ENCODE measurements at places on chromosomes 7 and 10. TPM values are rescaled to one million over a fixed set of nuclear protein-coding genes. Genes with fewer than 3 reads are reported as not detected.
A peak's percentile ranks its signal among the peaks of the same experiment; 100 is the strongest.

GRCh38 chr10:103451091-103451813 is 918 bp downstream of the CALHM2 start:
- no peaks in the 10 kb centered on the region for H3K27me3 ChIP-seq
- peaks cover 21% of the 10 kb centered on the region for H3K4me1 ChIP-seq
- H3K36me3 ChIP-seq = no peaks in the 10 kb centered on the region
- peak overlapping the region; percentile 97 for H3K27ac ChIP-seq
- peak overlapping the region; percentile 91 for H3K4me3 ChIP-seq
- DNase-seq = peak; percentile 68

GRCh38 chr10:77545585-77545984 is 92.0 kb downstream of the KCNMA1 start:
- H3K4me3 ChIP-seq = no peak overlapping the region
- no peaks in the 10 kb centered on the region for H3K27me3 ChIP-seq
- no peak overlapping the region for H3K27ac ChIP-seq
- H3K36me3 ChIP-seq = no peaks in the 10 kb centered on the region

DNA sequence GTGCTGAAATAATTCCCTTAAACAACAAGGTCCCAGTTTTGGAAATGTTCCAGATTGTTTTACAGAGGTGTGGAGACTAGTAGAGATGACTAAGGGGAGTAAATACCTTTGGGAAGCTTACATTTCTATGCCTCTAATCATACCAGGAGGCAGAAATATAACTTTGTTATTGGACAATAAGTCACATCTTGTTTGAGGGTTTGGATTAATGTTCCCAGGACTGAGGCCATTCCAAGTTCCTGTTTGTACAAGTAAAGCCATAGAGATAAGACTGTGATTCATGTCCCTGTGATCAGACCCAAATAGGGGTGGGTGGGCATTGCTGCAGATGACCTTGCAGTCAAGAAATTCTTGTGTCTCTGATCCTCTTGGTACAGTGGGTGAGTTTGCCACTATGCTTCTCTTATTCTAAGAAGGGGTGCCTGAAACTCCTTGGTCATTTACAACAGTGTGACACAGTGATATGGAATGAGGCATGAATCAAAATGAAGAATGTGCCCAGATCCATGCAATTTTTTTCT is 508.3 kb downstream of the SORCS3 start:
- H3K27ac ChIP-seq = no peak overlapping the region
- H3K27me3 ChIP-seq = no peaks in the 10 kb centered on the region
- H3K4me1 ChIP-seq = no peaks in the 10 kb centered on the region
- DNase-seq = no peak
- H3K4me3 ChIP-seq = no peak overlapping the region

- no peaks in the 10 kb centered on the region for H3K36me3 ChIP-seq
- H3K4me1 ChIP-seq = no peaks in the 10 kb centered on the region
- H3K4me3 ChIP-seq = no peak overlapping the region
- peaks cover 14% of the 10 kb centered on the region for H3K27me3 ChIP-seq
These were observed 10.3 kb upstream of the PPP2R2D start for GRCh38 chr10:131890276-131891195.

GRCh38 chr7:50664461-50664922 is 99.3 kb upstream of the DDC start:
- H3K27ac ChIP-seq = peak overlapping the region; percentile 67
- H3K4me1 ChIP-seq = no peaks in the 10 kb centered on the region
- no peak for DNase-seq
- no peaks in the 10 kb centered on the region for H3K27me3 ChIP-seq
- no peaks in the 10 kb centered on the region for H3K36me3 ChIP-seq

Gene GCK
- total RNA-seq = not detected

DNA sequence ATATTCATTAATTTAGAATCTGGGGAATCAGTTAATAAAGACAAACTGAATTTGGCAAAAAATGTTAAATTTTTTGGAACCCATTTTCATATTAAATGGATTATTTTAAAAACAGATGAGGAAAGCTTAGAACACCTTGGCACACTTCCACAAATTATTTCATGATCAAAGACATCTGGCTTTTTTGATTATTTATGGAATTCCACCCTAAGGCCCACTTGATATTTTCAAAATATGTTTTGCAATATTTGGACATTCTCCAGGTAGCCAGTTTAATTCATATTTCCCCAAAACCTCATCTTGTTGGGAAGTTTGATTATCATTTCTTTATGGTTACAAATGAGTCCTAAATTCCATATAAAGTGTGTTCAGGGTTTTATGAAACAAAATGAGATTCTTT is 129.9 kb downstream of the DOCK4 start:
- no peaks in the 10 kb centered on the region for H3K36me3 ChIP-seq
- H3K27ac ChIP-seq = no peak overlapping the region
- DNase-seq = no peak

Gene CALCR
- 0.66 TPM for total RNA-seq

DNA sequence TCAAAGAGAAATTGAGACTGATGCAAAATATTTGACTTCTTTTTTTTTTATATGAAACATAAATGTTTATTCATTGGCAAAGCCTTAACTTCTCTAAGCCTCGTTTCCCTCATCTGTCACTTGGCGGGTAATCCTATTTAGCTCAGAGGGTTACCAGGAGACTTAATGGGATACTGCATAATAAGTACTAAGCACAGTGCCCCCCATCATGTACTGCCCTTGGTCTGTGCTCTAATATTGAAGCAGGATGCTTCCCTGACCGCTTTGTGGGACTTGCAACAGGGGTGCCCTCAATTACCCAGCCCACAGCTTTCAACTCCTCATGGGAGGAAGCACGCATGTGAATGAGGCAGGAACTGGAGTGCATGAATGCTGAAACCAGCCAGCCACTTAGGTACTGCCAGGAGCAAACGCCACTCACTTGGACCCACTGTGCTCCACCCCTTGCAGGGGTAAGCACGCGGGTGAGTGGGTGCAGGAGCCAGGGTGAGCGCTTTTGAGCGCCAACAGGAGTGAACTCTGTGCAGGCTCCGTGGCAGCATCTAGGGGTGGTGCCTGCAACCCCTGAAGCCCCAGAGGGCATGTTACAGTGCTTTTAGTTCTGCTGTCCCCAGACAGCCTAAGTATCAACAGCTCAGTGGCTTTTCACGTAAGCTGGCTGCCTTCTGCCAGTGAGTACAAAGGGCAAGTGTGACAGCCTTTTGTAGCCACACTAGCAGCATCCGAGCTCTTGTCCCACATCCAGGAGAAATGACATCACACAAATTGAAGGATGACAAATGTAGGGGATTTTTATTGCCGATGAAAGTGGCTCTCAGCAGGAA is 209.8 kb upstream of the C7orf33 start:
- H3K36me3 ChIP-seq = no peaks in the 10 kb centered on the region
- H3K27ac ChIP-seq = no peak overlapping the region
- no peak overlapping the region for H3K4me3 ChIP-seq

DNA sequence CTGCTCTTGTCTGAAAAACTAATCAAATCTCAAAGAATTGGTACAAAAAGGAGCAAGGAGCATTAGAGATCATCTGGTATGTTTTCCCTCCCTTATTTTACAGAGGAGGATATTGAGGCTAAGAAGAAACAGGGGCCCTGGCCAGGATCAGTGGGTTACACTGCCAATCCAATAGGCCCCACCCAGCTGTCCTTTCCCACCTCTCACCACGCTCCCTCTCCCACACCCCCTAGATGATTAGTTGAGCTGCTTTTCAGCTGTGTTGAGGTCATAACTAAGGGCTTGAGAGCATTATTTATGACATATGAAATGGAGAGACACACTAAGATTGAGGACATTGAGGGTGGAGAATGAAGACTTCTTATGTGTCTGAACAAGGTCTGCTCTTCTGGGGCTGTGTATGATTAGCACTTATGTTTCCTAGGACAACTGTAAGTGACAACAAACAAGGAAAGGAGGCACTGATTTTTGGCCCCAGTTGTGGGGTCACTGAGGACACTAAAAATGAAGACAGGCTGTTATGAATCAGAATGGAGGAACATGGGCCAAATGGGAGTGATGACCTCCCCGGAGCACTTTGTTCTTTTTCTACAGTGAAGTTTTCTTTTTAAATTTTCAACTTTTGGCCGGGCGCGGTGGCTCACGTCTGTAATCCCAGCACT is 26.5 kb downstream of the VWA2 start:
- peaks cover 3% of the 10 kb centered on the region for H3K4me1 ChIP-seq
- H3K36me3 ChIP-seq = no peaks in the 10 kb centered on the region
- H3K27me3 ChIP-seq = no peaks in the 10 kb centered on the region
- DNase-seq = no peak
- no peak overlapping the region for H3K4me3 ChIP-seq
- H3K27ac ChIP-seq = peak overlapping the region; percentile 14

All from breast epithelium (tissue), 4 donors.